ENCODE measurements at places on chromosomes 7 and 10. TPM values are rescaled to one million over a fixed set of nuclear protein-coding genes. Genes with fewer than 3 reads are reported as not detected.

DNA sequence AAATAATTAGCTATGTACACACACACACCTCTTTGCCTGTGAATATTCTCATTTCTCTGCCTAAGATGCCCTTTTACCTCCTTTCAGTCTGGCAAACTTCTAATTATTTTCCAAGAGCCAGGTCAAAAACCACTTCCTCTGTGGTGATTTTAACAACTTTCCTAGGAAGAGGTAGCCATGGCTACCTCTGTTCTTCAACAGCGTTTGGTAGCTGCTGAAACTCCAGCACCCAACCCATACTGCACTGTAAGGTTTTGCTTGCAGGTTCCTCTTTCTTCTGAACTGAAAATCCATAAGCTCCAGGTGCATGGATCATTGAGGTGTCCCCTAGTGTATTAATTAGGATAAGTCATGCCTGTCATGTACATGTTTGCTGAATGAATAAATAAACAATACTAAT lies 25.6 kb downstream of the NRCAM start:
- DNase-seq, result no peak

DNA sequence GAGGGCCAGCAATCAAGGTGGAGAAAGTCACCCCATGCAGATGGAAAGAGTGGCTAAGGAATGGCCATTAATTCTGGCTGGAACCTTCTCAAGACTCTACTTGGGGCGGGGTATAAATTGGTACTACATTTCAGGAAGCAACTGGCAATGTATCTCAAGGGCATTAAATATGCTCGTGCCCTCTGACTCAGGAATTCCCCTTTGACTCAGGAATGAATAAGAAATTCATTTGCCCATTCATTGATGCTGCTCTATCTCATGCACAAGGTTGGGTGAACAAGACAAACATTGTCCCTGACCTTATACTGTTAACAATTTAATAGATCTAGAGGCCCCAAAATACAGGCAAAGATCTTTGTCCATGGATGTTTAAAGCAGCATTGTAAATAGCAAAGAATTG lies 188.1 kb downstream of the MYOF start:
- DNase-seq, result no peak

DNA sequence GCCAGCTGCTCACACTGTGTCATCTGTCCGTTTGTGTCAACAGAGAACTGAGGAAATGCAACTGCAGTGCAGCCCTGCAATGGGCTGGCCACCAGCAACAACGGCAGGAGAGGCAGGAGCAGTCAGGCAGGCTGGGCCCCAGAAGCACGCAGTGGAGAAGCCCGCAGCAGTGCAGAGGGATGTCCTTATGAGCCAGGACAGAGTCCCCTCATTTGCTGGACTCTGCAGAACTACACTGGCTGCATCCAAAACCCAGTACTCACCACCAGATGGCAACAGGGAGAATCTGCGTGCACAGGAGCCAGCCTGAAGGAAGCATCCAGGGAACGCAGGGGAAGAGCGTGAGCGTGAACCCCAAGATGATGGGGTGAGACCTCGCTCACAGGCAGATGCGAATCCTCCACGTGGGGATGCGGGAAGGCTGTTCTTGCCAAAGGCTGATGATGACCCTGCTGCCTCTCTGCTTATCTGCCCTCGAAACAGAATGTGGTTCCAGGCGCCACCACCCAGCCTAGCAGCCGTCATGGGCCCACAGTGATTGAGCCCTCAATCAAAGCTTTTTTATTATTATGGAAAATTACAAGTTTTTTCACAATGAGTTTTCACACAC lies 232.1 kb downstream of the PTPRN2 start:
- DNase-seq, result peak; percentile 66

MEPCE gene
- total RNA-seq, result 28.6 TPM

DNA sequence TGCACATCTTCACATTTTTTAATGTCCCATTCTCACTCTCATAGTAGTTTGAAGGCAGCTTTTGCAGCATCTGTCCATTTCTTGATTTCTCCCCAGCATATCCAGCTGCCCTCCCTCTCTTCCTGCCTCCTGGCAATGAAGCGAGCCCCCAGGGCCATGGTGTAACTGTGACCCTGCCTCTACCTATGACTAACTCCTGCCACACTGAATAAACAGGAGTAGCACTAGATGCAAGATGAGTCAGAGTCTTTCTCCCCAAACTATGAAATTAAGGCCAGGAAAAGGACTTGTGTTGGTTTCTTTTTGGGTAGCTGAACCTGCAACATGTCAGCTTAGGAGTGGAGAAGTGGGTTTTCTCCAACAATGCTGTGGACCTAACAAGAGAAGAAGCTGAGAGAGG lies 329.0 kb downstream of the RNLS start:
- DNase-seq, result no peak

DNA sequence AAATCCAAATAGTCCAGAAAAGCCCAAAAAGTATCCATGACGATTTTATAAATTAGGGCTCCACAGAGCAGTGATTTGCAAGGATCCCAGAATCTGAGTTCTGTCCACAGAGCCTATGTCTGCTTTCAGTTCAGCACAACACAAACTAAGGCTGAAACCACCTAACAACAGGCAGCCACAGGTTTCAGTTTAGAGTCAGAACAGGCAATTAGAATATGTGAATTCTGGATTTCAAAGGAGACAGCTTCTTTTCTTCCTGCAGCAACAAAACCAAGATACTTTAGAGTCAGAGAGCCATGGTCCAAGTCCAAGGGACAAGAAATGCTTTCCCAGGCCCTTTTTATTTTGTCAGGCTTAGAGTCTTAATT lies 23.6 kb downstream of the IFIT3 start:
- DNase-seq, result no peak

- peak; percentile 97 for DNase-seq
These were observed at the start of gene SRRM3 for GRCh38 chr7:76201732-76202665. TSS of gene SRRM3 (plus strand) at chr7:76201896. CDS start at chr7:76235067, 33,171 bp downstream.

DNA sequence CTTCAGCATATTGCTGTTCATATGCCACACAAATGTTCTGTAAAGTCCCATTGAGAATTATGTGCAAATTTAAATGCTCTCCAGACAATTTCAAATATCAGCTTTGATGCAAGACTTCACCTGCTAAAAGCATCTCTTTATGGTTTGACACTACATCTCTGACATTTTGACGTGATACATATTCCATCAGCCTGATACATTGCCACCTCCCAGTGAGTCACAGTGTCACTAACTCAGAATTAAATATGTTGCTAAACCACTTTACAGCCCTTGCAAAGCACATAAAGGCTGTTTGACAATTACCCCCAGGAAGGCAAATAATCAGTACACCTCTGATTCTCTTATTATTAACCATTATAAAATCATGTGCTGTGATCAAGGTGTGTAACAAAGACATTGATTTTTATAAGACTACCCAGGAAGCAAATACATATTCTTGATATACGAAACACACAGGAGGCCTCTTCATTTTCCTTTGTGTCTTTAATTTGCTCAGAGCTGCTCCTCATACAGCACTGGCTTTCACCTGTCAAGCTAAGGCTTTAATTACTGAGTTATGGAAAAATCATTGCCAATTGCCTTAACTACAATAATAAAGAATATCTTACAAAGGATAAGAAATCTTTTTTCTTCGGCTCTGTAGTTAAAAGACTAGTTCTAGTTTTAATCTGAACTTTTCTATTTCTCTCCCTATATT lies 547.5 kb upstream of the C7orf33 start:
- DNase-seq, result no peak

ARHGEF5 gene
- 4.7 TPM for total RNA-seq

- no peak for DNase-seq
These were observed 749.0 kb downstream of the SUGCT start for GRCh38 chr7:40883826-40884225.

GRCh38 chr7:46559194-46559832 lies 638.2 kb upstream of the IGFBP3 start:
- DNase-seq, result no peak

- DNase-seq, result peak; percentile 80
These were observed 12.4 kb downstream of the SMKR1 start for GRCh38 chr7:129514683-129515082.

ADAM22 gene
- total RNA-seq, result 0.36 TPM

All from osteoblast (primary cell).